ENCODE measurements at places on chromosomes 11 and 22.

- DNase-seq: no peak
Observed at GRCh38 chr11:73225001-73225686, 7.1 kb downstream of the P2RY2 start.

DNA sequence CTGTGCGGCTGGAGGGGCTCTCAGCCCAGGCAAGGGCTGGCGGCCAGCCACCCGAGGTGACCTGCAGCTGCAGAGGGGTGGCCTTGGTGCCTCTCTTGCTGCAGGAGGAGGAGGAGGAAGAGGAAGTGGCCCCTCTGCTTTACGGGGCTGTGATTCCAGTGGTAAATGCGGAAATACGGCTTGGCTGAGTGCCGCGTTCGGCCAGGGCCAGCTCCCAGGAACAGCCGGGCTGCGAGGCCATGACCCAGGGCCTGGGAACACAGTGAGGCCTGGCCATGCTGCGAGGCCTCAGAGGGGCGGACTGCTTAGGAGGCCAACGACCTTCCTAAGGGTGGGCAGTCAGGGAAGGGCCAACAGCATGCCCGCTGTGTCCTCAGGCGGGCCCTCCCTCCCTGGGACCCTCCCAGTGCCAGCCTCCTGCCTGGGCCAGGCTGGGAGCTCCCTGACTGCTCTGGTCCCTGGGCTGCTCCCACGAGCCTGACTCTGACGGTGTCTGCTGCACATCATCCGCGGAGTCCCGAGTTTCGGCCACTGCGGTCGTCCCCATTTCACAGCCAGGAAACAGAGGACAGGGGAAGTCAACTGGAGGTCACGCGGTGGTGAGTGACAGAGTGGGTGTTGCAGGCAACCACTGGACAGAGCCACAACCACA is 20.8 kb upstream of the PPARA start:
- no peak for DNase-seq

GRCh38 chr11:62911137-62912130 is 9.7 kb downstream of the CHRM1 start:
- no peak for DNase-seq

- DNase-seq: no peak
Observed at GRCh38 chr11:122323754-122324421, 207.9 kb upstream of the BLID start.

DNA sequence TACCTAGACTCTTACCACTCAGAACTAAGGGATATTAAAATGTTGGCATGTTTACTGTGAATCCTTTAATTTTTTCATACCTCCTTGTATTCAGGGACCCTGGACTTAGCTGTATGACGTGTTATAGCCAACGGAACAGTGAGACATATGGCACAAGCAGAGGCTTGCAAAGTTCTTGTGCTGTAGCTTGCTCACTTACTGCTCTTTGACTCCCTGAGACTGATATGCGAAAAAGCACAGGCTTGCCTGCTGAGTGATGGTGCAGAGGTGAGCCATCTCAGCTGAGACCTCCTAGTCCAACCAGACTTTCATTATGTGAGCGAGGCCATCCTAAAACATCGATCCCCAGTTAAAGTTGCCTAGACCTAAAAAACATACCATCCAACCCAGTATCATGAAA is 811.0 kb downstream of the METTL15 start:
- no peak for DNase-seq

GRCh38 chr11:44673688-44674087 is 53.1 kb upstream of the TSPAN18 start:
- DNase-seq: no peak
